ENCODE measurements at places on chromosomes 7 and 10.
A peak's percentile ranks its signal among the peaks of the same experiment; 100 is the strongest.

GRCh38 chr7:28137463-28137862 is 43.1 kb downstream of the JAZF1 start:
- no peak for DNase-seq

DNA sequence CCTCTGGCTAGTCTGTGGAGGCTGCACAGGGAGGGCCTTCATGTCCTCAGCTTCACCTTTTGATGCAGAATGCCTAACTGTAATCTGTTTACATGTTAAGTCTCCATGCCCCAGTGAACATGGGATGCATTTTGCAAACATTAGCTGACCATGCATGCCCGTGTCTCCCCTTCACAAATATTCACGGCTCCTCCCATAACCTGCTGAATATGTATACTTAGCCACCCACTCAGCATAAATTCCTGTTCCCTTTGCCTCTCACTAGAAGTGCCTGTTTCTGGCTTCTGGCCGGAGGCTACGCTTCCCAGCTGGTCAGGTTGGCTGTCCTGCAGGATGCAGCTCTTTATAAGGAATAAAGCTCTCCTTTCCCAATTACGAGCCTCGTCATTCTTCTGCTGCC is 552.7 kb downstream of the DNAJB6 start:
- no peak for DNase-seq

GRCh38 chr7:11182736-11183135 is 209.1 kb downstream of the PHF14 start:
- DNase-seq, result no peak

- DNase-seq, result no peak
These were observed 7.9 kb downstream of the NUDT13 start for GRCh38 chr10:73117976-73118743.

DNA sequence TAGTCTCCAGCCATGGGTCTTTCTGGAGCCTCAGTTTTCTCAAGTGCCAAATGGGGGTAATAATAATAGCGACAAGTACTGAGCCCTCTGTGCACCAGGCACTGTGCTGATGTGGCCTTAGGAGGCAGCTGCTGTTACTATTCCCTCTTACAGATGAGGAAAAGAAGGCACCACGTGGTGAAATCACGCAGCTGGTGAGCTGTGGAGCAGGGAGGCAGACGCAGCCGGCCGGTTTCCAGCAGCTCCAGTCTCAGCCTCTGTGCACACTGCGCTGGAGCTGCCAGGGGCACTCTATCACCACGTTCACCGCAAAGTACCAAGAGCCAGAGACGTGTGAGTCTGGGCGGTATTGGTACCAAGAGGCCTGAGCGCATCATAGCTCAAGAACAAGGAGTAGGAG is 9.6 kb downstream of the PYROXD2 start:
- DNase-seq, result no peak

DNA sequence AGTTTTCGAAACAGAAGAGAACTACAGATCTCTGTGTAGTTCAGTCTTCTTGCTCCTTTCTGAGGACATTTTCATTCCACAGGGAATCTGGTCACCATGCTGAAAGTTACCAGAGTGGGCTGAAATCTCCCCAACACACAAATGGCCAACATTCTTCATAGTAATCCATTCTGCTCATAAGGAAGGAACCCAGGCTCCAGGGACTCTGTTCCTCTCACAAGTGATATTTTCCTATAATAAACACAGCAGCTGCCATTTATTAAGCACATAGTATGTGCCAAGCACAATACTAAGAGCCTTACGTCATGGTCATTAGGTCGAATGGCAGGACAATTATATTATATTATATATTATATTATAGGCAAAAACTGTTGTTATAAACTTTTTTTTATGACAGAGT is 109.8 kb downstream of the RAB11FIP2 start:
- no peak for DNase-seq

DNA sequence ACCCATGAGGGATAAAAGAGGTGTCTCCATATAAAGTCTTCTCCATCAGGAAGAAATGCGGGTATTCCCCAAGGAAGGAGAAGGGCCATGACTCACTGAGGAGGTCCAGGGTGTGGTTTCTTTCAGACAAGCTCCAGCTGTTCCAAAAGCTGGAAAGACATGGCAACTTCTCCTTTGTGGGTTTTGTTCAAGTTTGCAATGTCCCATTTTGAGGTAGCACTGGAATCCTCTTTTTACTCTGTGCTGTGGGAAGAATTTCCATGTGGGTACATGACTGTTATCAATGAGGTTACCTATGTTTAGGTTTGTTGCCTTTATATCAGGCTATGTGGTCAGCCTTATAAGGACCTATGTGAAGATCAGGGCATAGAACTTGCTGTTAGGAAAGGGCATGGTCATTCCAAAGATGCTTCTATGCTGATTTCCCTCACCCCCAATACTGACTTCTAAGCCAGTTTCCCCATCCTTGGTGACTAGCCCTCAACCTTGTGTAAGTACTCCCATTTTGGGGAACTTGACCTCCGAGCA is 697.5 kb downstream of the INHBA start:
- DNase-seq, result no peak

DNA sequence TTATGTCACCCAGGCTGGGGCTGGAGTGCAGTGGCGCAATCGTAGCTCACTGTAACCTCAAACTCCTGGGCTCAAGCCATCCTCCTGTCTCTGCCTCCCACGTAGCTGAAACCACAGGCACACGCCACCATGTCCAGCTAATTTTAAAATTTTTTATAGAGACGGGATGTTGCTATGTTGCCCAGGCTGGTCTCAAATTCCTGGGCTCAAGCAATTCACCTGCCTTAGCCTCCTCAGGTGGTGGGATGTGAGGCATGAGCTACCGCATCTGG is 123.2 kb upstream of the PARD3 start:
- no peak for DNase-seq

DNA sequence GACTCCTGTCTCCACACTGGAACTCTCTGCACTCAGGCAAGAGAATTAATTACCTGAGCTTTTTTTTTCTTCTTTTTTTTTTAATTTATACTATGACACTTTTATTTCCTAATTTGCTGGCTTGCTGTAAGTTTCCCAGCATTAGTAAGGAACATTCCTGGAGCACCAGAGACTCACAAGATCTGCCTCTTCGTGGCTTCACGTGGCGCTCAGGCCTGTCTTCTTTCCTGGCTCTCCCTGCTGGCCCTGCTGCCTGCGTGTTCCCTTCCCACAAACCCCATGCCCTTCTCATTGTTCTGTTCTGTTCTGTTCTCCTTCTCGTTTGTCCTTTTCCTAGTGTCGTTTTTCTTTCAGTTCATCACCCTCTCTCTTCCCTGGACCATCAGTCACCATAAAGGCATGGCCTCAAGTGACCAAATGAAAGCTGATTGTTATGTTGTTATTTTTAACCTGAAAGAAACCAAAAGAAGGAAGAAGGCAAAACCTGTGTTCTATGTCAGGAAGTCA is 591.6 kb upstream of the PFKP start:
- DNase-seq, result no peak

DNA sequence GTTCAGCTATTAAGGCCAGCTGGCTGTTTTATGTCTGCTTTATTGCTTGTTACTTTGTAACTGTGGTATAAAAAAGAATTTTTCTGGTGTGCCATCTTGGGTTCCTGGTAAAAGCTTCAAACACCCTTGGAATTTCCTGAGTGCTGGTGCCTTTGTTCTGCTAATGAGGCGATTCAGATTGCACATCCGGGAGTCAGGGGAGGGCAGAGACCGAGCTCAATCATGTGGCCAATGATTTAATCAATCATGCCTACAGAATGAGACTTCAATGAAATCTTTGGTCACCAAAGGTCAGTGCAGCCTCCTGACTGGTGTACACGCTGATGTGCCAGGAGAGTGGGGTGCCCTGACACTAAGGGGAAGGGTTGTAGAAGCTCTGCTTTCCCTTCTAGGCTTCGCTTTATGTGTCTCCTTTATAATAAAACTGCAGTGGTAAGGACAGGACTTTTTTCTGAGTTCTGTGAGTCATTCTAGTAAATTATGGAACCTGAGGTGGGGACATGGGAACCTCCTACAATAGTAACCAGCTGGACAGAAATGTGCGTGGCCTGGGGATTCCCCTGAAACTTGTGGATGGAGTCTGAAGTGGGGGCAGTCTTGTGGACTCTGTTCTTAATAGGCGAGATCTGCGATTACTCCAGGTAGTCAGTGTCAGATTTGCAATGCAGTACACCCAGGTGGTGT is 69.4 kb upstream of the OGDHL start:
- no peak for DNase-seq

DNA sequence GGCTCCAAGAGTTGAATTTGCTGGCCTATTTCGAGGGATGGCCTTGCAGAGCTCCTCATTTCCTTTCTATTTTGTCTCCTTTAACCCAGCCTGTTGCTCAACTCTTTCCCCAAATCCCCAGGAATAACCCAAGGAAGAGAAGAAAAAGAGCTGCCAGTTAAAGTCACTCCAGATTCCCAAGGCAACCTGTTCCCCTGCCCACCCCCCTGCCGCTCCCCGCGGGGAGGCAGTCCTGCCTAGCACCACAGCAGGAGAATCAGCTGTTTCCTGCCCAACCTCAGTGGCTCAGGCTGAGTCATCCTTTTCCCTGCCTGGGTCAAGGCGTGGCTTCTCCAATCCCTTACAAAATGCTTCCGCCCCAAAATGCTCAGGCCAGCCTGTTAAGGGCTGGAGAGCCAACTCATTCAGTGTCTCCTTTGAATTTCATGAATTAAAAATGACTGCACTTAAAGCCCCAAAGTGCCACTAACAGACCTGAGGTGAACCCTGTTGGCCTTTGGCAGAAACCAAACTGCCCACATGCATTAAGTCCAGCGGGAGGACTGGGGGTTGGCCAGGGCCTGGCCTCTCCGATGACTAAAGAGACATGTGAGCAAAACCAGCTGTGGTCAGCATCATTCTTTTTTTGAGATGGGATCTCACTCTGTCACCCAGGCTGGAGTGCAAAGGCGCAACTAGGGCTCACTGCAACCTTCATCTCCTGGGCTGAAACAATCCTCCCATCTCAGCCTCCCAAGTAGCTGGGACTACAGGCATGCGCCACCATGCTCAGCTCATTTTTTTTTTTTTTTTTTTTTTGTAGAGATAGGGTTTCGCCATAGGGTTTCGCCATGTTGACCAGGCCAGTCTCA is 83.2 kb upstream of the KIF5B start:
- no peak for DNase-seq

DNA sequence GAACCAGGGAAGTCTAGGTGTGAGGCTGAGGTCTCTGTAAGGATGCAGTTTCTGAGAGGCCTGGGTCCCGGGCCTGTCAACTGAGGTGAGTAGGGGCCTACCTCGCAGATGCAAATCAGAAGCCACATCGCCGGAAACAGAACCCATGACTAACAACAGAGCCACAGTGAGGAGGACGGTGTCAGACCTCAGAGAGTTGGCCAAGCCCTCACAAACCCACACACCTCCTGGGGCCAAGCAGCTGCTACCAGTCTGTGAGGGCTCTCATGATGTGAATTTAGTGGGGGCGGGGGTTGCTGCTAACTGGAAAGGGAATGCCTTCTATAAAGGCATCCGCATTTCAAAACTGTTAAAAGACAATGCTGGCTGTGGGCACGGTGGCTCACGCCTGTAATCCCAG is 103.0 kb downstream of the COBL start:
- DNase-seq, result no peak

- no peak for DNase-seq
These were observed 1.4 kb downstream of the TRA2A start for GRCh38 chr7:23530405-23530804.

GRCh38 chr7:143382126-143382790 is 1.1 kb downstream of the ZYX start:
- no peak for DNase-seq

DNA sequence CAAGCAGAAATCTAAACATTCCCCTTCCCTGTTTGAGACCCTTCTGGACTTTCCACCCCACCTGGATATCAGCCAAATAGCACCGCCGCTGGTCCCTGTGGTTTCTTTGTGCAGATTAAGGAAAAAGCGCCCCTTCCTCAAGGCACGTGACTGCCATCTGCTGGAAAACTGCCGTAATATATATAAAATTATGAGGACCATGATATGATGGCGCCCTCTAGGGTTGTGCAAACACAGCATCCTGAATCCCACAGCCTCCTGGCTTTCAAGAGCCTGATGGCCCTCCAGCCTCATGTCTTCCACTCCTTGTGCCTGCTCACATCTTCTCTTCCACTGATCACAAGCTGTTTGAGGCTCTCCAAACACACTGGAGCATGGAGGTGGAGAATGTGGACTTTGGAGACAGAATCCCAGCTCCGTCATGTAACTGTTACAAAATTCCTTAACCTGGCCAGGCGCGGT is 121.3 kb downstream of the MYL10 start:
- peak; percentile 27 for DNase-seq

- DNase-seq, result no peak
These were observed 54.8 kb upstream of the AGBL3 start for GRCh38 chr7:134931487-134931886.

- no peak for DNase-seq
These were observed 8.1 kb downstream of the CCDC6 start for GRCh38 chr10:59898125-59898835.

DNA sequence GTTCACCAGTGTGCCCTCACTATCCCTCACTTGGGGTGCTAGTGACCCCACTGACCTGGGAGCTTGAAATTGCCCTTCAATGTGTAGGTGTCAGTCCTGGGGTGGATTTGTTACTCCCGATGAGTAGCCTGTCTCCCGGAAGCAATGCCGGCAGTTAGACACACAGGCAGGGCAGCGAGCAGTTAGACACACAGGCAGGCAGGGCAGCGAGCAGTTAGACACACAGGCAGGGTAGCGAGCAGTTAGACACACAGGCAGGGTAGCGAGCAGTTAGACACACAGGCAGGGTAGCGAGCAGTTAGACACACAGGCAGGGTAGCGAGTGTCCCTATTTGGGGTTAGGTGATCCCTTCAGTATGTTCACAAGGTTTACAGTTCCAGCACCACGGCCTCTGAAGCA is 44.0 kb downstream of the VWA2 start:
- no peak for DNase-seq

GRCh38 chr7:141193066-141193465 is 119.2 kb downstream of the TMEM178B start:
- no peak for DNase-seq

DNA sequence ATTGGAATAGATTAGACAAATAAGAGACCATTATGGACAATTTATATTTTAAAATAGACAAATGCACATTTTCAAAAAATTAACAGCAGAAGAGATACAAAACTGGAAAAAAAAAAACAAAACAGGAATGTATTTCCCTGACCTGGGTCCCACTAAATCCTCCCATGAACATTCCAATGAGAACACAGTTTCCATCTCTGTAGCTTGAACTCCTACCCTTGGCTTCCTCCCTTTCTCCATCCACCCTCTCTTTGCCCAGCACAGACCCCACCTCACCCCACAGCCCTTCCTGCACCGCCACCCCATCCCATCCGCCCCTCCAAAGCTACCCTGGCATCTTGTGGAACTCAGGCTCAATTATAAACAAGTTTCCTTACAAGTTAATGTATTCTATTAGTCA is 71.2 kb upstream of the MPP7 start:
- DNase-seq, result no peak

- DNase-seq, result no peak
These were observed 272.5 kb upstream of the COBL start for GRCh38 chr7:51589111-51589510.

- DNase-seq, result no peak
These were observed 139.9 kb upstream of the PITRM1 start for GRCh38 chr10:3312403-3312940.

GRCh38 chr10:100998991-100999741 is 442 bp upstream of the LZTS2 start:
- DNase-seq, result peak; percentile 62
